ENCODE measurements at places on chromosomes 5 and 9.

- DNase-seq = no peak
Measured at GRCh38 chr5:131324303-131324702, 60.5 kb downstream of the CDC42SE2 start.

- DNase-seq = no peak
Measured at GRCh38 chr9:73515216-73515615, 363.6 kb downstream of the ANXA1 start.

- no peak for DNase-seq
Measured at GRCh38 chr5:172137046-172137445, 51.0 kb downstream of the STK10 start.

DNA sequence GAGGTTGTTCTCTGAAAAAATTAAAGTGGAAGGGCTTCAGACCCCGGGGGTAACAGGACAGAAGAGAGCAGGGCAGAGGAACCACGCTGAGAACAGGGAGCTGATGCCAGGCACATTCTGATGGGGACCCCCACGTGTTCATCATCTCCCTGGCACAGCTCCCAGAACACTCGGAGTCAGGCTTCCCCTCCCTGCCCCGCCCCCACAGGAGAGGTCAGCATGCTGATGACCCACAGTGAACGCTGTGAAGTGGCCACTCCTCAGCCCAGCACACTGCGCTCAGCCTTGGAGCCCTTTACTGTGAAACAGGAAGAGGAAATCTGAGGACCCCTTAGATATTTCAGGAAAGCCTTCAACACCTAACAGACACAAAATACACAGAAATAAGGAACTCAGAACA is 16.4 kb downstream of the RETREG1 start:
- no peak for DNase-seq

DNA sequence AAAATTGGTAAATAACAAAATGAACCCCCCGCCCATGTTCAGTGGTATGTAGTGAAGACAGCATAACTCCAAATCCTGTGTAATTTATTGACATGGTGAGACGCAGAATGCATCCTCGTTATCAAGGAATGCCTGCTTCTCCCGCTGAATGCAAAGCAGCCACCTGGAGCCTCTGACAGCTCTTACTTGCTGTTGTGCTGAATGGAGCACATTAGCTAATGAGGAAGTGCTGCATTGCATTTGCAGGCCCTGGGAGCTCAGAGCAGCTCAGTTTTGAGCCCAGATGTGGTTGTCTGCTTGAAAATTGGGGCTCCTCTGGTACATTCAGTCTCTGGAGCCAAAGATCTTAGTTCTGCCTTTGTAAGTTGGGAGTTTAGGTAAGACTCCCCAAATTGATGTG is 28.9 kb downstream of the PLAC8L1 start:
- no peak for DNase-seq

- no peak for DNase-seq
Measured at GRCh38 chr5:114335391-114335790, 26.5 kb upstream of the KCNN2 start.

GRCh38 chr5:157469687-157470086 is 9.7 kb downstream of the NIPAL4 start:
- DNase-seq = no peak

- DNase-seq = no peak
Measured at GRCh38 chr5:98993512-98993911, 64.7 kb upstream of the CHD1 start.

DNA sequence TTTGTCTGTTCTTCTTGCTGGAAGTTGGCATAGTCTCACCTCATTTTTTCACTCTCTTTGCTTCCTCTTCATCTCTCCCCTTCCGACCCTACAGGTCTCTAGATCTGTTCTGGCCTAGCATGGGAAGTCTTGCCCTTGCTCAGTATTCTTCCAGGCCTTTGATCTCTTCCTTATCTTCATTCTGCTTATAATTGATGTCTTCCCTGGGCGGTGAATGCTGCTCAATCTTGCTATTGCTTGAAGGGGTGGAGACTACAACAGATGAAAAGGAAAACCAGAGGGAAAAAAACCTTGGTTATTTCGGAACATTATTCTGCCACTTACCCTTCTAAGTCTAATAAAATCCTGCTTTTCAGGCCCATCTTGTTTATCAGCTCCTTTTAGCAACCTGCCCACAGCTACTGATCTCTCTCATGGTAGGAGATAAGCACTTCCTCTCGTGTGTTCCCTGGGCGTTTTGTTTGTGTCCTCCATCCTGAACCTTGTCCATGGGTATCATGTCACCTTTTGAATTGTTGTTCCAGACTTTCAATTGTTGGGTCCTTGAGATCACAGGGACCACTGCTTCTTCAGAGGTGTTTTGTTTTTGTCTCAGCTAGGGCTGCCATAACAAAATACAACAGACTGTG is 375.6 kb downstream of the ADGRV1 start:
- DNase-seq = no peak

DNA sequence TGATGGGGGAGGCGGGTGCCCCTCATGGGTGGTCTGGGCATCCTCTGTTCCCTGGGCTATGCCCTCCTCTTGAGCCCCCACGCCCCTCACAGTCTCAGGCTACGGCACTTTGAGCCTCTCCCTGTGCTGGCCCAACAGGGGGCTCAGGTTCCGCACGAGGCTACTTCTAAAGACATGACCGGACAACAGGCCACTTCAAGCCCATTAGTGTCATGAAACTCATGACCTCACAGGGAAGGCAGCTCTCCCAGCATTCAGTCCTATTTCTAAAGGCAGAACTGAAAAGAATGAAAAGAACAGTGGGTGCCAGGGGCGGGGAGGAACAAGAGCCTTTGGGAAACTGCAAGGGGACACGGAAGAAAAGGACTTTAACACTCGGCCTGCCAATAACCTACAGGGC is 45.0 kb downstream of the COL23A1 start:
- DNase-seq = no peak

- no peak for DNase-seq
Measured at GRCh38 chr9:78021697-78022096, 9.9 kb downstream of the GNAQ start.

GRCh38 chr5:73274881-73275663 is 102.1 kb downstream of the TMEM174 start:
- DNase-seq = no peak

DNA sequence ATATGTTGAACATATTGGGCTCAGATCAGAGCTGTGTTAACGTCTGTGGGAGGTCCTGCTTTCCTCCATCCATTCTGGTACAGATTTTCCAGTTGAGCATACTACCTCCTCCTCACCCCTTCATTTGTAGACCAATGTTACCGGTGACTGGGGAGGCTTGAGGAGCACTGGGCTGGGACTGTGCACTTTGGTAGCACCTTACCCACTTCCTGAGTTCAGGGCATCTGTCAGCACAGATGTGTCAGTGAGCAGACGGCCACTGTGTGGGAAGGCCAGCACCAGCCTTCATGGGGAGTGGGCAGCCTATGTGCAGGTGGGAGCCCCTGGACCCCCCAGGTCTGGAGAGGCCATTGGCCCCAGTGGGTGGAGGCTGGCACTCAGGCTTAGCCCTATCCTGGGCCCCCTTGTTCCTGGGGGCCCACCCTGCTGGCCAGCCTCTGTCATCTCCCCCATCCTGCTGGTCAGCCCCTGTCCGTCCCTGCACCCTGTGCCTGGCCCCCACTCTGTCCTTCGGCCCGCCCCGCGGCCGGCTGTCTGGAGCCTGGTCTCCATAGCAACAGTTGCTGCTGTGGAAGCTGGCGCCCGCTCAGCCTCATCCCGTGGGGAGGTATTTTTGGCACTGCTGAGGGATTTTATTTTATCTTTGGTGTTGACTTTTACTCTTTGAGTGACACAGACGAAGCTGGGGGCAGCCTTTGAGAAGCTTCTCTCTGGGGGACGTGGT is 21.3 kb downstream of the WNK2 start:
- no peak for DNase-seq

Measured in SW480 (cell line).